Activated CD4-positive, CD25-positive, alpha-beta regulatory T cell treated with anti-CD3 and anti-CD28 coated beads, Interleukin-2, amount 50 U/mL, for 16 hours (primary cell): ENCODE measurements at places on chromosomes 11 and 22.

DNA sequence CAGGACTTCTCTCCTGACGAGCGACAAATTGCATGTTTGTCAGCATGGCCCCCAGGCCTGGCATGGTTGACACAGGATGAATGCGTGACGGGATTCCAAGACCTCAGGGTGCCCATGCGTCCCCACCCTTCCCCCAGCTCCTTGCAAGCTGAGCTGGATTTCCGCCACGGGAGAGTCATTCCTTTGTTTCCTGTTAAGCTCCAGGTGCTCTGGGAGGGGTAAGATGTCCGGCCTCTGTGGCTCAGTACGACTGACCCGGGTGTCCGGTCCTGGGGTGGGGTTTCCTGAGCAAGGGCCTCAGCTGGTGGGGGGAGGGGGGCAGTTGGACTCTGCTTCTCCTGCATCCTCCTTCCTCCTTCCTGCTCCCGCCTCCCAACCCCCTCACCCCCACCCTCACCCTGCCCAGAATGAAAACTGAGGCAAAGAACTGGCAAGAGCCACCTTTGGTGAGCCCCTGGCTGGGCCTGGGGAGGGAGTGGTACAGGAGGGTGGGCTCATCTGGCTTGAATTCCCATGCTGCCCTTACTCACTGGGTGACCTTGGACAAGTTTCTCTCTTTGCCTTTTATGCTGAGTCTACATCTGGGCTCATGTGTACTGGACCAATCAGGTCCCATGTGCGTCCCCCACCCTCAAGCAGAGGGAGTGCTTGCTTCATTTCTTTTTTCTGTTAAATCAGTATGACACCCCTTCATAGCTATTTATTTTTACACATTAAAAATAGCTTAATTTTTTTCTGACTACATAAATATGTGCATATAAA is 2.5 kb downstream of the CDC42EP2 start:
- no peak for DNase-seq

DNA sequence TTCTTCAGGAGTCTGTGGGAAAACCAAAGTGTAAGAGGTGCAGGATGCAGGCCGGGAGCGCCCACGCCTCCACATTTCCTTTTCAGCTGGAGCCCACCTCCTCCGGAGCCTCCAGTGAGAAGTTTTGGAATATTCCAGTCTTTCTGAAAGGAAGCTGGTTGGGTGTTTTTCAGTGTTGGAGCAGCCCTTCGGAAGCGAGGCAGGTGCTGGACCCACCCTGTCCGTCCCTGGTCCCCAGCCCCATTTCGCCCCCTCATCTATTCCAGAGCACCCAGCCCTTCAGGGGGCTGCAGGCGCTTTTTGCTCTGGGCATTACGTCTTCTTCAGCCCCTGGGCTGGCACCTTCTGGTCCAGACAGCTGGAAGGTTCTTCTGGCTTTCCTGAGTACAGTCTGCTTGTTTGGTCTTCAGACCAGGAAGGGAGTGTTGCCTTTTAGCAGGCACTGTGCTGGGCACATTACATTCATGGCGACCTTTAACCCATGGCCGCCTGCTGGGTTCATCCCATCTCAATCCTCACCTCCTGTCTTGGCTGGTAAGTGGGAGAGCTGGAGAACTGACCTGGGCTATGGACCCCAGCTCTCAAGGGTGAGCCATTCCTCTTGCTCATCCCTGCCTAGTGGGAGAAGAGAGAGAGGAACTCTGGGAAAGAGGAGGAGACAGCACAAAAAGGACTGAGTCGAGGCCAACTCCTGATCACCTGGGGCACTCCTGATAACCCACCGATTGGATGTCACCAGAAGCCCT is 710 bp upstream of the THY1 start:
- no peak for DNase-seq

DNA sequence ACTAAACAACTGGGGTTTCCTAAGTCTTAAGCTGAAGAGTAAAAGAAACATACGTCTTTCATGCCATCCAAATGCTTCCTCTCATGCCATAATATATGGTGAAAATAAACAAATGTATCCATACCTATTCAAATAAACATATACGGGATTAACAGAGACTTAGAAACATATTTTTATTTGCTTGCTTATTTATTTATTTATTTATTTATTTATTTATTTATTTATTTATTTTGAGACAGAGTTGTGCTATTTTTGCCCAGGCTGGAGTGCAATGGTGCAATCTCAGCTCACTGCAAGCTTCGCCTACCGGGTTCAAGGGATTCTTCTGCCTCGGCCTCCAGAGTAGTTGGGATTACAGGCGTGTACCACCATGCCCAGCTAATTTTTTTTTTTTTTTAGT is 291.6 kb upstream of the CNTN5 start:
- DNase-seq: no peak

DNA sequence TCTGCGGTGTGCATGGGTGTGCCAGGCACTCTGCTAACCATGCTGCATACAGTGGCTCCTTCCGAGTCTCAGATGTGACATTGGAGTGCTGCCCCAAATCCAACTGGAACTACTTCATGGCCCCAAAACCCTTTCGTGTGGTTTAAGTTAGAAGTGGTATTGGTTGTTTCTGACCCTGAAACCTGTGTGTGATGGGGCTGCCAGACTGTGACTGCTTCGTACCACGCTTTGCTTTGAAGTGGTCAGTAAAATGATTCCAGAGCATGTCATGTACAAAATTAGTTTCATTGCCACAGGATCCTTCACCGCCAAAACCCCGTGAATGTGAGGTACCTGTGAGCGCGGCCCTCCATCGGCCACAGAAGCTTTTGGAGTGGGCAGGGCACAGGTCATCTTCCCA is 142.2 kb downstream of the WNT7B start:
- no peak for DNase-seq

DNA sequence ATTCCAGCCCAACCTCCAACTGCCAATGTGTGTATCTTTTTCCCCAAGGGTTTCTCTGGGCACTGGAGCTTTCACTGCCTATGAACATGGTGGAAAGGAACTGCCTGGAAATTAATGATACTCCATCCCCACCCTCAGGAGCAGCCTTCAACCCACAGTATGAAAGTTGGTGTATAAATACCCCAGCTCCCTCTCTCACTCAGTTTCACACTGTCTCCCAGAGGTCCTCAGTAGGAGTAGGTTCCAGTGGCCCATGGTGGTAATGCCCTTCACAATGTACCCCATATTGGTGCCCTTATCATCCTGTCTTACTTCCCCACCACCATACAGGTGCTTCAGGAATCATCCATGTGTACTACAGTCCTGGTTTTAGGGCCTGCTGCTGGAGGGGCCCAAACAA is 462.6 kb downstream of the MIAT start:
- DNase-seq: no peak

DNA sequence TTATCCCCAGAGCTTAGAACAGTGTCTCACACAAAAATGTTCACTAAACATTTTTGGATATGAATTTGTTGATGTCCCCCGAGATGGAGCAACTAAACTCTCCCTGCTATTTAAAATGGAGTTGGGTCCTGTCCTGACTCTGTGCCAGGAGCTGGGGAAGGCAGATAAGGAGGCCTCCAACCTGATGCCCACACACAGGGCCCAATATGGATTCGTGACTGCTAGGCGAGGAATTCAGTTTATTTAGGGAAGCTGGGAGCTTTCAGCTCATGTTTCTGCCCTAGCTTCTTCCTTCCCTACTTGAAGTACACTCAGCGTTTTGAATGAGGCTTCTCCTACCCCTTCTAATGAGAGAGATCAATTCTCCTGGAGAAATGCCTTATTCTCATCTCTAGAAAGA is 373.0 kb upstream of the LARGE1 start:
- no peak for DNase-seq

GRCh38 chr11:77117492-77117891 is 10.6 kb upstream of the MYO7A start:
- DNase-seq: no peak

DNA sequence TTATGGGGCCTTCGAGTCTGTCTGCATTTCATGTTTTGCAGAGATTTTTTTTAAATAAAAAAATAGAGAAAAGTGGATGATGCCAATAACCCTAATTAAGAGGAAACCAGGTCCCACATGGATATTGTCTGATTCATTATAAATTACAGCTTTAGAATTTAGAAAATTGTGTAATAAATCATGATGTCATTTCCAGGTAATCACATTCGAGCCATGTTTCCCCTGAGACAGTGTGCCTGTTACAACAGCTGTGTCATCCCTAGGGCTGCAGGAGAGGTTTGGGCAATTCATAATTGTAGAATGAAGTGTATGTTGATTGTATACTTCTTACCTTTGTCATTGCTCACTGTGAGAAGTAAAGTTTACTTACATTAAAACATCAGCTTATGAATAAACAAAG is 38.3 kb downstream of the NCAM1 start:
- DNase-seq: no peak

- no peak for DNase-seq
Observed at GRCh38 chr22:49107561-49107960, 720.1 kb downstream of the BRD1 start.

DNA sequence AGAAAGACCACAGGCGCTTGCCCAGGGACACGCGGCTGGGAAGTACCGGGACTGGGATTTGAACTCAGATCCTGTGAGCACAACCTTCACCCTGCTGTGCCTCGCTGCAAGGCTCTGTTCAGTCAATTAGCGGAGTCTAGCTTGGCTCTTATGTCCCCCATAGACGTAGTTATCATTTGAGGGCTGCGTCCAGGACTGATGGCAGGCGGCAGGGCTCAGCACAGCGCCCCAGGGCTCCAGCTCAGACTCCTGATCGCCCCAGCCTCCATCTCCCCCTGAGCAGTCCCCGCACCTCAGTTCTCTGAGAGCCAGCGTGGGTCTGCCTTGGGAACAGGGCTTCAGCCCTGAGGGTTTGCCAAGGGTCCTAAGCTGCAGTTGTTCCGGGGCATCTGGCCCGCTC is 19.8 kb downstream of the MRGPRG start:
- no peak for DNase-seq

DNA sequence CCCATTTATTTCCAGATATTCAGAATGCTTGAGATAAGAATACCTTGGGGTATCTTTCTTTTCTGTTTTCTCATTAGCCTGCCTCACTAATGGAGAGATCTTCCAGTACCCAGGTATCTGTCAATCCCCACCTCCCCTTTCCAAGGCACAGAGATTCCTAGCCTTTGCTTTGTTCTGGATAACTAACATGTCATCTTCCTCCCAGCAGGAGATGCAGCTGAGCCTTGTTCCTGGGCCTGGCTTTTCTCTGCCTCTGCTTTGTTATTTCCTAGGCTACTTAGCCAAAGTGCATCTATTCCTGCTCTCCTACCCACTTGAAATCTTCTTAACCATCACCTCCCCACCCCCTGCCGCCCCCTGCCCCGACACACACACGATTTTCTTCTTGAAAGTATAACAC is 297.1 kb downstream of the NELL1 start:
- no peak for DNase-seq

DNA sequence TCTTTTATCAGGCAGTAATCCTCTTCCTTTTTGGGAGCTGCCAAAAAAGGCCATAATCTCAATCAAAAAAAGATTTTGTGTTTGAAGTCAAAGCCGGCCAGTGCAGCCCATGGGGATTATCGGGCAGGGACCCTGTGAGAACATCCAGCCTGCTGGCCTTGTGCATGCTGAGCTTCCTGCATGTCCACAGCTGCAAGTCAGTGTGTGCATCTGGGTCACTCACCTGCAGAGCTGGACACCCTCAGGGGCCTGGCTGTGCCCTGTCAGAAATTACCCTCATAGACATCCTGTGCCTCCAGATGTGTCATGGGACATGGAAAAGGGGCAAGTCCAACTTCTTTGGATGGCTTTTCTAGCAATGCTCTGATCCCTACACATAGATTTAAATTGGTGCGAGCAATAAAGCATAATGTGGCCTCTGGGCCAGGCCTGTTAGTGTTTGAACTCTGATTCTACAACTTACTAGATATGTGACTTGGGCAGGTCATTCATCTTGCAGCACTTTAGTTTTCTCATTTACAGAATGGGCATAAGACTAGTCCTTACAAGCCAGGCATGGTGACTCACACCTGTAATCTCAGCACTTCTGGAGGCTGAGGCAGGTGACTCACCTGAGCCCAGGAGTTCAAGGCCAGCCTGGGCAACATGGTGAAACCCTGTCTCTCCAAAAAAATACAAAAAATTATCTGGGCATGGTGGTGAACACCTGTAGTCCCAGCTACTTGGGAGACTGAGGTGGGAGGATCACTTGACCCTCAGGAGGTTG is 81.6 kb upstream of the LARGE1 start:
- no peak for DNase-seq

- DNase-seq: no peak
Observed at GRCh38 chr11:61131186-61131585, 28.9 kb downstream of the CD5 start.

DNA sequence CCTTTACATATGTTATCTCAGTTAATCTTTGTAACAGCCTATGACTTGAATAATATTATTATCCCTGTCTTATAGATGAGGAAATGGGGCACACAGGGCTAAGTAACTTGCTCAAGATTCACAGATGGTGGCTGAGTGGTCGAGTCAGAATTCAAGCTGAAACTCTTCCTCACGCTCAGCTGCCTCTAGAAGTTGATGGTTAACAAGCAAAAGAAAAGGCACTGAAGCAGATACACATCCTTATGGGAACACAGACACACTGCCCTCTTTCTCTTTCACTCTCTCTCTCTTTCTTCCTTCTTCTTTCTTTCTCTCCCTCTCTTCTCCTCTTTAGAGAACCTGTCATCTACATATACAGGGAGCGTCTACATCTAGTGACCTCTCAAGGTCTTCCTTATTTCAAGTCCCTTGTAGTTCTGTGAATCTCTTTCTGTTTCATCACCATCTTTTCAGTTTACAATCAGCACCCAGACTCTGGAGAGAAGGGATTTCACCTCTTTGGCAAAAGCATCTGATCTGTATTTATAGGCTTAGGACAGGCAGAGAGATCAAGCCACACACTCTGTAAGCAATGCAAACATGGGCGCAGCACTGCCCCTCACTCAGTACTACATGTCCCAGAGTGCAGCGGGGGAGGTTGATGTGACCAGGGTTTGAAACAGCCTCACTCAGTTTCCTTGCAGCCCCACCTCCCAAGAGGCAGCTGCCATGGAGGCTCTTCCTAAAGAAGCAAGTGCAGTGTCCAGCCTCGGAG is 75.7 kb downstream of the GRAMD1B start:
- no peak for DNase-seq

DNA sequence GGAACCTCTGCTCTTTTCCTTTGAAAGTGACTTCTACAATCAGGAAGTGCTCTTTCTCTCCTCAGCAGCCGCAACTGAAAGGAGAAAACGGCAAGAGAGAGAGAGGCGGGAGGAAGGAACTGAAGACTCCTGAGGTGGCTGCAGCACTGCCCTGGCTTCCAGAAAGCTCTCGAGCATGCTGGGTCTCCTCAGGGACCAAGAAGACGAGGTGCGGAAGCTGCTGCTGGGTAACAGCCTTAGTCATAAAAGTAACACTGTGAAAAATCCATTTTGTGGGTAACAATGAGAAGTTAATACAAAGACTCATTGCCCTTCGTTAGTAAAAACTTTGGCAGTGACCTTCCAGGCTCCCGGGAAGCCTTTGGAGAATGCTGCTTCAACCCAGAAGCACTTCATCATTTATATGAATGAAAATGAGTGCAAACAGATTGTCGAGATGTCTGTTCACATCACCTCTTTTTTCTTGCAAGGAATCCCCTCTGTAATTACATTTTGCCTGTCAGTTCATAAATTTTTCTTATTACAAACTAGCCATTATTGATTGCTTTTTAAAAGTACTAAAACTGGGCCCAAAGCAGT is 473.4 kb downstream of the SOX6 start:
- no peak for DNase-seq

GRCh38 chr11:45502226-45502545 is 163.2 kb downstream of the CHST1 start:
- no peak for DNase-seq
